HFFc6 (cell line): ENCODE measurements at places on chromosomes 4 and X. TPM values are rescaled to one million over a fixed set of nuclear protein-coding genes. Genes with fewer than 3 reads are reported as not detected.

DNA sequence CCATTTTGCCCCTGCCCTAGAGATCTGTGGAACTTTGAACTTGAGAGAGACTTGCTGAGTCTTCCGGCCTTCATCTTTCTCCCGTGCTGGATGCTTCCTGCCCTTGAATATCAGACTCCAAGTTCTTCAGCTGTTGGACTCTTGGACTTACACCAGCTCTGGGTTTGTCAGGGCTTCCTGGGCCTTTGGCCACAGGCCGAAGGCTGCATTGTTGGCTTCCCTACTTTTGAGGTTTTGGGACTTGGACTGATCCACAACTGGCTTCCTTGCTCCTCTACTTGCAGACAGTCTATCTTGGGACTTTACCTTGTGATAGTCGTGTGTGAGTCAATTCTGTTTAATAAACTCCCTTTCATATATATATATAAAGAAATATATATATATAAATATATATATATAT is 1071.0 kb downstream of the ADGRL3 start:
- DNase-seq, result no peak

GPRASP3 gene
- total RNA-seq, result 1.7 to 5.4 TPM (median 1.9 TPM) in 3 replicates

DNA sequence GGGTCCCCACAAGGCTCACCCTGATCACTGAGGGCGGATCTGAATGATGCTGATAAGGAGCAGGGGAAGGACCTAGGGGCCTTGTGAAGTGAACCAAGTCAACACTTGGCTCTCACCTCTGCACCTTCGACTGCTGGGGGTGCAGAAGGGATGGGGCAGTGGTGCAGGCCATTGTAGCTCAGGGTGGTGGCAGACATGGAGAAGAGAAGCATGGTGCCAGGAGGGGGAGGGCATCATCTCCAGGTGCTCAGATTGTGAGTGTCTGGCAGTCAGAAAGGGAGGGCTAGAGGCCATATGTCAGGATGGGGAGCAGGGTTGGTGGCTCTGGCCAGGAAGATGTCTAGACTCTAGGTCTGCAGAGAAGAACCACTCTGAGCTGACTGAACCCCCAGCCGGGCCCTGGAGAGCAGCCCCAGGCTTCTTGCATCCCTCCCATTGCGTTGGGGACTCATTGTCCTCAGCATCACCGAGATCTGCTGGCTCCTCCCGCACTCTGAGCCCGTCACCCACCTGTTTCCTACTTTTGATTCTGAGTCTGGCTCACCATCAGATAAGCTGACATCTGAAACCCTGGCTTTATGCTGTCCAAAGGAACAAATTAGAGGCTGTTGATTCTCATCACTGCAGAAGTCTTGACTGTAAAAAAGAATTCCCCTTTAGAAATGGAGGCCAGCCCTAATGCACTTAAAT is 3.8 kb downstream of the APLN start:
- DNase-seq, result no peak

- DNase-seq, result no peak
Observed at GRCh38 chrX:21952624-21953023, 12.1 kb downstream of the SMS start.
